ENCODE measurements at places on chromosomes 6 and 20.
A peak's percentile ranks its signal among the peaks of the same experiment; 100 is the strongest.

GRCh38 chr20:49091104-49091503, 45.0 kb downstream of the CSE1L start:
- DNase-seq: no peak

- DNase-seq: no peak
Measured at GRCh38 chr20:48201188-48201587, 415.9 kb upstream of the SULF2 start.

DNA sequence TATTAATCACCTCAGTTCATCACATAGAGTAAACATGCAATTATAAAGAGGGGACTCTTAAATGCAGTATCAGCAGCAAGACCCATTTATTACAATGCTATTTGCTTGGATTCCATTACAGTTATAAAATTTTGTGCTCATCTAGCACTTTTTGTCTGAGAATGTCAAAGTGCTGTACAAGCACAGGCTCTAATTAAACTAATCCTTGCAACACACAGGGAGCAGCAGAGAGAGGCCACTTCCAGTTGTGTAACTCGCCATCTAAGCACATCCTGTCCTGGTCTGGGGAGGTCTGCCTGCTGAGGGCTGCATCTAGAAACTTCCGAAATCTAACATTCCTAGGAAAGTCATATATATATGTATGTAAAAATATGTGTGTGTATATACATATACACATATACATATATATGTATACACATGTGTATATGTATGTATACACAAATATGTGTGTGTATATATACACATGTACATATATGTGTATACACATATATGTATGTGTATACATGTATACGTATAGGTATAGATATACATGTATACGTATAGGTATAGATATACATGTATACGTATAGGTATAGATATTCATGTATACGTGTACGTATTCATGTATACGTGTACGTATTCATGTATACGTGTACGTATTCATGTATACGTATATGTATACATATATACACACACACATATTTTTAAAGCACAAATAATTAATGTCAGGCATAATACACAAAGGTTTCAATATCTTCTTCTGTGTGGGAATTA, 136.4 kb upstream of the JARID2 start:
- DNase-seq: no peak

- no peak for DNase-seq
Measured at GRCh38 chr20:33563788-33564187, 73.9 kb downstream of the CBFA2T2 start.

DNA sequence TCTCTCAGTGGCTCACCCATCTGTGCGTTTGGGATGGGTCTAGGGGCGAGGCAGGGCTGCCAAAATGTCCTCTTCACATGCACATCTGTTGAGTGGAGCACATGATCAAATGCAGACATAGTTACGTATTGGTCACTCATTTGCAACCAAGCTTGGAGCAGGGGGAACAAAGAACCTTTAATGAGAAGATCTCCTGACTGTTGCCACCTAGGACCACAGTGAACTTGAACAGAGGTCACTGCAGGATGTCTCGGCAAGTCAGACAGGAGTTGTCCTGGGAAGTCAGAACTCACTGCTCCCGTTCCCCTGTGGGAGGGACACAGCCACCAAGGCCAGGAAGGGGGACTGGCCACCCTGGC, 73.4 kb downstream of the SSR1 start:
- DNase-seq: no peak

- no peak for DNase-seq
Measured at GRCh38 chr6:75824160-75824559, 75.1 kb downstream of the MYO6 start.

- peak; percentile 61 for DNase-seq
Measured at GRCh38 chr6:168035661-168036545, 38.4 kb downstream of the KIF25 start.

DNA sequence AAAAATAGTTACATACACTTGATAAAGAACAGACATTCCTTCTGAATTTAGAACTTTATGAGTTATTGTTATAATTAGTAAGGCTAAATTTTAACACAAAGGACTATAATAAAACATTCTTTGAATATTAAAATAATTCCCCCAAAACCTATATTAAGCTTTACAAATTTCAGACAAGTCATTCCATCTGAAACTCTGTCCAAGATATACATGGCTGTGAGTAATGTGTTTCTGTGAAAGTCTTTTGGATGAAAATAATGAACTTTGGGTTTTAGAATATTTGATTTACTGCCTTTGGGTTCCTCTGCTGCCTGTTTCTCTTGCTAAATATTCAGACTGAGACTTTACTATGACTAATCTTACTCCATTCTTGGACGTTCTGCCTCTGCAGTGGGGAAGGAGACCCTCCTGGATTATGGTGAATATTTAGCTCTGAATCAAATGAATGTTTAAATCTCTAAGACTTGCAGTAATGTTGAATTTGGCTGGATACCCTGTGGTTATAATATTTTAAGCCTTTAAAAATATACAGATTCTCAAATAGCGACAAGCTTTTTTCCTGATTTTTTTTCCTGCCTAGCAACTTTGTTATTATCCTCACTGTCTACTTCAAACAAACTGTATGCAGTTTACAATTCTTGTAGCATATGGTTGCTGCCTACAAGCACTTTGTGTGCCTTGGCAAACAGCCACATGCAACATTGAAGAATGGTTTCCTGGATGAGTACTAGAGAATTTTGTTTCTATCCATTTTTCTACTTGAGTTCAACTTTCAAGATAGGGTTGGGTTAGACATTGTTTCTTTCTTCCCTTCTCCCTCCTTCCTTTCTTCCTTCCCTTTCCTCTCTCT, 51.4 kb downstream of the TXLNB start:
- peak; percentile 64 for DNase-seq

DNA sequence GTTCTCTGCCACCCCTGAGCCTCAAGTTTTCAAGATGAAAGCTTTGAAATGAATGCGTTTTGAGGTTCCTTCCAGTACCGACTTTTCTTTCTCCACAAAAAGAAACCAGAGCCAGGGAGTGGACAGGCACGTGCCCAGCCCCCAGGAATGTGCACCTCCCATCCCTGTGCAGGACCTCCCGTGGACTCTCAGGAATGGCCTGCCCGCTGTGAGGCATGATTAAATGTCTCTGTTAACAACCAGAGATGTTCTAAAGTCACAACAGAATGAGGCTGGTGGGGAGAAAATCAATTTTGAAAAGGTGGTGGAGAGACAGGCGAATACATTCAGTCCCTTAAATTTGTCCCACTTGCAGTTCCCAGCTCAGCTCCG, 1.5 kb downstream of the TGM3 start:
- no peak for DNase-seq

DNA sequence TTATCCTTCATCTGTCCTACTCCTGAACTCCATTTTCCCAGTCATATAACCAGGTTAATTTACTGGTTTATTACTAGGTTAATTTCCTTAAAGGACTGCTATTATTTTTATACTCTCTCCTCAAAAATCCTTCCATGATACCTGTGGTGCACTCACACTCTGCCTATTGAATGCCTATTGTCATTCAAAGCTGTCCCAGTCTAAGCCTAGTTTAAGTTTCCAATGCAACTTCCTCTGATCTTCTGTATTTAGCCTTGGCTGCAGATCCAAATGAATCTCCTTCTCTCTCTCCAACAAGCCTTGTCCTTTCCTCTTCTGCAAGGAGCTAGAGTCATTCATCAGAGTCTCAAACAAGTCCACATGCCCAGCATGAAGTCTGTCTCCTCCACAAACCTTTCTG, 41.3 kb upstream of the ADGRF5 start:
- DNase-seq: no peak

GRCh38 chr6:46932526-46933319, 11.0 kb upstream of the ADGRF5 start:
- DNase-seq: no peak

DNA sequence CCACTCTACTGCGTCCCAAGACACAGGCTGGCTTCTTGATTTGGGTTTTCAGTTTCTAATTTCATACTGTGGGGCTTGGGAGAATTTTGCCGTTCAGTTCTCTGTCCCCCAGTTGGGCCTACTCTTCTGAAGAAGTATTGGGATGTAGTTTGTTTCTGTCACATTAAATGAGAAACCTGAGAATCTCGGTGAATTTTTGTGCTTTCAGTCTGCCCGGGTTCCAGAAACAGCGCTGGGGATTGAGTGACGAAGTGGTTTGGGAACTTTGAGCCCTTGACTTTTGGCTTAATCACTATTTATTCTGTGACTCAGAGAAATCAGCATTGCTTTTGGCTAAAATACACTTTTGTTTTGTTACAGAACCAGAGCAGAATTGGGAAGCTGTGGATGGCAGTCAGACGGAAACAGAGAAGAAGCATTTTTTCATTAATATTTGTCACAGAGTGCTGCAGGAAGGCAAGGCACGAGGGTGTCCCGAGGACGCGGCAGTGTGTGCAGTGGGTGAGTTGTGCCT, 74.0 kb downstream of the IGF2R start:
- DNase-seq: no peak

GRCh38 chr6:153831350-153832078, 207.5 kb upstream of the OPRM1 start:
- DNase-seq: no peak

DNA sequence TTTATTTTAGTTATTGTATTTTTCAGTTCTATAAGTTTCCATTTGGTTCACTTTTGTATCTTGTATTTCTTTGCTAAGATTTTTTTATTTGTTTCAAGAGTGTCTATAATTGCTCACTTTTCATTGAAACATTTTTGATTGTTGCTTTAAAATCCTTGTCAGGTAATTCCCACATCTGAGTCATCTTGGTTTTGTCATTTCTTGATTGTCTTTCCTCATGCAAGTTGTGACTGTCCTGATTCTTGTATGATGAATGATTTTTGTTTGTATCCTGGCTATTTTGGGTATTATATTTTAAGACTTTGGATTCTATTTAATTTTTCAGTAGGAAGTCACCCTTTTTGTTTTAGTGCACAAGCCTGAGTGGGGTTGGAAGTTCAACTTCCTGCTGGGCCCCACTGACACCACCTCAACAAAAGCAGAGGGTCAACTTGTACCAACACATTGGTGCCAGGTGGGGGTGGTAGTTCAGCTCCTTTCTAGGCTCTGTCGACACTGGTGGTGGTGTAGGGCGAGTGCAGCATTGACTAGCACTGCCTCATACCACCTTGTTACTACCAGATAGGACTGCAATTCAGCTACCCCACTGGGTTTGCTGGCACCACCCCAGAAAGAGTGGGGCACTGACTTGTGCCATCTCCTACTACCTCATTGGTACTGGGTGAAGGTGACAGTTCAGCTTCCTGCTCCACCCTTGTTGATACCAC, 8.8 kb downstream of the RSPH3 start:
- DNase-seq: no peak

DNA sequence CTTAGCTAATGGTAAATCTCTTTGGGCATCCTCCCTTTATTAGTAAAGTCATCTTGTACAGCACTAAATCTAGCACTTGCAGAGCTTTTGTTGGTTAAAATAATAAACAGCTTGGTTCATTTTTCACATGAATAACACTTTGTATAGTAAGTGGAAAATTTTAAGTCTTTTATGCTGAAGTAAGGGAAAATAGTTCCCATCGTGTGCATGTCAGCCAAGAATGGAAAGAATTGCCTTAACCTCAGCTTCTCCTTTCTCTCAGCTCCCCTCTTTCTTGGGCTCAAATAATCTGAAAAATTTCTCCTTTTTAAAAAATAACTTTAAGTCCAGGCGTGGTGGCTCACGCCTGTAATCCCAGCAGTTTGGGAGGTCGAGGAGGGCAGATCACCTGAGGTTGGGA, 16.6 kb downstream of the SNRPC start:
- DNase-seq: no peak

DNA sequence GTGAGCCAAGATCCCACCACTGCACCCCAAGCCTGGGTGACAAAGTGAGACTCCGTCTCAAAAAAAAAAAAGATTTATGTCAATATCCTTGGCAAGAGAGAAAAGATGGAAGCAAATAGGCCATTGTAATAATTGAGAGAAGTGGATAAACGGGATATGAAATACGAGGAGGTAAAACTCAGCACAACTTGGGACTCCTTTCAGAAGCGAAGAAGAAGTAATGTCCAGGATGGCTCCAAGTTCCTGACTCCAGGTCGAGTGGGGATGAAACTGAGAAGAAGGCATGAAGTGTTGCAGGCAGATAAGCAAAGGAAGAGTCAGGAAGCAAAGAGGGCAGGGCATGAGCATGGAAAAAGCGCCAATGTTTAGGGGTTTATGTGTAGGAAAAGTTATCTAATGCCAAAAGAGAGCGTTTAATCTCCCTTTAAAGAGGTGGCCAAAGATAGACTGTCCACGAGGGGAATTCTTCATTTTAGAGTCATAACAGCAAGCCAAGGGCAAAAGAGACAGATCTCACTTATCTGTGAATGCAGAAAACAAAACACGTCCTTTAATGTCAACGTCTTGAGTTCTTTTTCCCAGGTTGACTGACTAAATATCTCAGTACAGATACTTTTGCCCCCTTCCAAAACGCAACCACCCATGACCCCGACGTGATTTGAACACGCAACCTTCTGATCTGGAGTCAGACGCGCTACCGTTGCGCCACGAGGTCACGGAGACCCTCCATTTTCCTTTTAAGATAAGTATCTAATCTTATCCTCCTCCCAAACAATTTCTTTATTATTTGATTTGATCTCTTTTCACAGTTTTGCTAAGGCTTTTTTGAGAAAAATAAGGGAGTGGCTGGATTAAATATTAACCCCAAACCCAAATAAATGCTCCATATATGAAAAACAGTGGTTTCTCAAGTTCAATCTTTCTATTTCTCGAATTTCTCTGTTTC, 46.3 kb upstream of the BTN3A2 start:
- no peak for DNase-seq

GRCh38 chr20:32564921-32565734, 20.0 kb downstream of the NOL4L start:
- DNase-seq: no peak

GRCh38 chr6:84456803-84457202, 229.4 kb upstream of the CEP162 start:
- DNase-seq: no peak

DNA sequence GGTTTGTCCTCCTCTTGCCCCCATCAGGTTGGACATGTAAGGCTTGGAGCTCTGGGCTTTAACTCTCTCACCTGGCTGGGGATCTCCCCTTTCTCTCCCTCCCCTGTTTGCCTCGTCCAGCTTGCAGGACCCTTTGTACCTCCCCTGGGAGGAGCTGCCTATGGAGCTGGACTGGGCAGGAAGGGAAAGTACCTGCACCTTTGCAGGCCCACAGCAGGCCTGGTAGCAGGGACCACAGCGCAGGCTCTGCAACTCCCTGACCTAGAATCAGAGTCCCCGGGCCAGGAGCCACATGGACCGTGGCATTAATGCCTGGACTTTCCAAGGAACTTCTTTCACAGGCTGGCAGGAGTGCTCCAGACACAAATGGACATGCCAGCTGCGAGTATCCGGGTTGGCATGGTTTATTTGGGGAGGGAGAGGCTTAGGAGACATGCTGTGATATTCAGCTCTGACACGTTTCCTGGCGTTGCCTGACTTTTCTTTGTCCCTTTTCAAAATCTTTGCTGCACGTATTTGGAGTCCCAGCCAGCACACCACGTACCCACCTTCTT, 268.5 kb upstream of the EXOC2 start:
- DNase-seq: no peak

- no peak for DNase-seq
Measured at GRCh38 chr20:58075586-58076345, 152.7 kb downstream of the ANKRD60 start.

DNA sequence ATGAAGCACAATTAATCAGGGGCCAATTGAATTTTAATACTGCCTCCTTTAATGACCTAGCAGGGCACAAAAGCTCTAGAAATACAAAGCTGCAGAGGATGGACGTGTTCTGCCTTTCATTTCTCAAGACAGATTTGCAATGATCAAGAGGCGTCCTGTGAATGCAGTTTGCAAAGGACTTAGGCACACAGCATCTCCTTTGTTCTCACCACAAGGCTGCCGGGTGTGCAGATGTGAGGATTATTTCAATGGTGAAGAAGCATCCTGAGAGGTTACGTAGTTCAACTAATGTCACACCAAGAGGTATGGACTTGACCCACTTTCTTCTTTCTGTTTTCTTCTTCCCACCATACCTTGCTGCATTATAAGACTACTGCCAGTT, 42.9 kb upstream of the SPTLC3 start:
- DNase-seq: no peak

Data from NCI-H774 (cell line).